ENCODE measurements at places on chromosomes 13 and 19.

GRCh38 chr19:48391100-48392005 lies at the start of gene KDELR1:
TSS of gene KDELR1 (minus strand) at chr19:48391551. CDS start at chr19:48391358, 193 bp downstream.
- DNase-seq: peak; percentile 48

- no peak for DNase-seq
Measured at GRCh38 chr19:14433554-14434501, 722 bp downstream of the PKN1 start.

- DNase-seq: peak; percentile 53
Measured at GRCh38 chr19:7871437-7872305, 2.5 kb downstream of the PRR36 start.

- no peak for DNase-seq
Measured at GRCh38 chr19:19741184-19741583, 8.3 kb upstream of the ZNF14 start.

DNA sequence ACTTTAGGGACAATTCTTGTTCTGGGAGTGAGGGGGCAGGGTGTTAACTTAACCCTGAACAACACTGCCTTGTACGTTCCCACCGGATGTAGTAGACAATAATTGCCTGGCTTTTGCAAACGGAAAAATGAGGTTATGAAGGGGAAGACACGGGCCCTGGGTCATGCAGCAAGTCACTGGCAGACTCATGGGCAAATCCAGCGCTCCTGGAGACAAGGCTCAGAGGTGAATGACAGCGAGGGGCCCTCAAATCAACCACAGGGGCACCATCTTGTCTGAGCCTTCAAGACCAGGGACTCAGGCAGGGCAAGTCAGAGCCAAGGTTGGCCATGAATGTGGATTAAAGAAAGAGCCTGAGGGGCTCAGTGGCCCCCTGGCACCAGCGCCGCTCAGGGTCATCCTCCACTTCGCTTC lies 2.8 kb downstream of the RASA3 start:
- no peak for DNase-seq

GRCh38 chr19:46067691-46068090 lies 26.9 kb upstream of the IGFL4 start:
- DNase-seq: no peak

GRCh38 chr19:53577968-53578367 lies 40.0 kb downstream of the ZNF331 start:
- DNase-seq: no peak

DNA sequence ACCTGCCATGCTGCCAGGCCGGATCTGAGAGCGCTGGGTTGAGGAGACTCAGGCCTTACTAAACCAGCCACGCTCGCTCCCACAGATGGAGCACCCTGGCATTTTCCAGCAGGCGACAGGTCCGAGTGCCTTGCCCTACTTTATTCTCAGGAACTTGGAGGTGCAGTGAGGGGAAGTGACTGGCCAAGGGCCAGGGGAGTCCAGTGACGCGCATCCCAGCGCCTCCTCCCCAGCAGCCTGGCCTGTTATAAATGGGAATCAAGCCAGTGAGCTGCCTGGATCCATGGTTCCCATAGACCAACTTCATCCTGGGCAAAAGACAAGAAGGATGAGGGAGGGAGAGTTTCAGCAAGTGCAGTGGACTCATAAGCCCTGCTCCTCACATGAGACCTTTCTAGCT lies 35.5 kb downstream of the TMED1 start:
- DNase-seq: no peak
